ENCODE measurements at places on chromosomes 5 and 9.

DNA sequence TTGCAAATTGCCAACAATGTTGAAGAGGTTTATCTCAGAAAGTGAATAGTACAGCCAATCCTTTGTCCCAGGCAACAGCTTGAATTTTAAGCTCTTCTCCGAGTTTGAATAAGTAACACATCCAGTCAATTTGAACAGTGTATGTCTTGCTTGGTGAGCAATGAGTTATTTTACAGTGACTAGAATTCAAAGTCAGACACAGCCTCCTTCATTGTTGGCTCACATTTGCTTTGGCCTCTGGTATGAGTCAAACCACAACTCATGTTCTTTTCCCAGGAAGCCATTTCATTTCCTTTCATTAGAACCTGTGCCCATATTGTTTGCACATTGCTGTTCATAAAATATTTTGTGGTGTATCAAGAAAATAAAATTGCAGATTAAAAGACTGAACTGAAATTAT is 622.0 kb upstream of the DAB2 start:
- DNase-seq = no peak

- DNase-seq = no peak
These were observed 82.2 kb upstream of the IL12B start for GRCh38 chr5:159412284-159413046.

DNA sequence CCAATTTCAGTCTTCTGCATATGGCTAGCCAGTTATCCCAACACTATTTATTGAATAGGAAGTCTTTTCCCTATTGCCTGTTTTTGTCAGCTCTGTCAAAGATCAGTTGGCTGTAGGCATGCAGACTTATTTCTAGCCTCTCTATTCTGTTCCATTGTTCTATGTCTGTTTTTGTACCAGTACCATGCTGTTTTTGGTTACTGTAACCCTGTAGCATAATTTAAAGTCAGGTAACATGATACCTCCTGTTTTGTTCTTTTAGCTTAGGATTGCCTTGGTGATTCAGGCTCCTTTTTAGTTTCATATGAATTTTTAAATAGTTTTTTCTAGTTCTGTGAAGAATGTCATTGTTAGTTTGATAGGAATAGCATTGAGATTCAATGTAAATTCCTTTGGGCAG is 104.9 kb upstream of the SLCO6A1 start:
- no peak for DNase-seq

- DNase-seq = no peak
These were observed 142.5 kb upstream of the RETREG1 start for GRCh38 chr5:16759147-16759773.

DNA sequence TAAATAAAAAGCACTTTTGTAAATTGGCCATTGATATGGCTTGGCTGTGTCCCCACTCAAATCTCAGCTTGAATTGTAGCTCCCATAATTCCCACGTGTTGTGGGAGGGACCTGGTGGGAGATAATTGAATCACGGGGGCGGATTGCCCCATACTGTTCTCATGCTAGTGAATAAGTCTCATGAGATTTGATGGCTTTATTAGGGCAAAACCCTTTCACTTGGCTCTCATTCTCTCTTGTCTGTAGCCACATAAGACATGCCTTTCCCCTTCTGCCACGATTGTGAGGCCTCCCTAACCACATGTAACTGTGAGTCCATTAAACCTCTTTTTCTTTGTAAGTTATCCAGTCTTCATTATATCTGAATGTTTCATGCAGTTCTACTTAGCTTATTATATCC is 153.2 kb downstream of the TARS1 start:
- no peak for DNase-seq

DNA sequence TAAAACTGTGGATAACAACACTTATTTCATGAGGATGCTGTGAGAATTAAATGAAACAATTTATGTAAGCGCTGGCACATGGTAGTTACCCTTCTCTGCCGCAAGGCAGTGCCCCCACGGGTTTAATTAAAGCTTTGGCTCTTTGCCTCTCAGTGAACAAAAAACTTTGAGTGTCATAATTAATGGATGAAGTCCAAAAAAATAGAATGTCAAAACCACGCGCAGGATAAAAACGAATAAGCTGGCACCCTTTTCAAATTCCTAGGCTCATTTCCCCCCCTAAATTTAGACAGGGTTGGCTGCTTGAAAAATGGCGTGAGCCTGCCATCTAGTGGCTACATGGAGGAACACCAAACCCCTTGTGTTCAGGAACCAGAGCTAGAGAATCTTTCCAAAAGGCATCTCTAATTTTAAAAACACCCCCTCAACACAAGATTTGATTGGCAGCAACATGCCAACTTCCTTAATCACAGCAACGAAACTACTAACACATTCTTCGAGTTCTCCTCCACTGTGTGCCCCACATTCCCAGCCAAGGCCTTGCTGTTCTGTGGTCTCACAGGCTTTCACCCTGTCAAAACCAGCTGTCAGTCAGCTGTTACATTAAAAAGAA is 29.0 kb upstream of the CCNG1 start:
- DNase-seq = peak; percentile 71

DNA sequence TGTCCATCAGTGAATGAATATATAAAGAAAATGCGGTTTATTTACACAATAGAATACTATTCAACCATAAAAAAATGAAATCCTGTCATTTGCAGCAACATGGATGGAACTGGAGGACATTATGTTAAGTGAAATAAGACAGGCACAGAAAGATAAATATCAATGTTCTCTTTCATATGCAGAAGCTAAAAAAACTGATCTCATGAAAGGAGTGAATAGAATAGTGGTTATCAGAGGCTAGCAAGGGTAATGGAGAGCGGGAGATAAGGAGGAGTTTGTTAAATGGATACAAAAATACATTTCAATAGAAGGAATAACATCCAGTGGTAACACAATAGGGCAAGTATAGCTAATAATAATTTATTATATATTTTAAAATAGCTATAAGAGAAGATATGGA is 65.0 kb downstream of the AGTPBP1 start:
- DNase-seq = no peak

GRCh38 chr9:27880635-27881034 is 307.4 kb upstream of the C9orf72 start:
- DNase-seq = no peak

DNA sequence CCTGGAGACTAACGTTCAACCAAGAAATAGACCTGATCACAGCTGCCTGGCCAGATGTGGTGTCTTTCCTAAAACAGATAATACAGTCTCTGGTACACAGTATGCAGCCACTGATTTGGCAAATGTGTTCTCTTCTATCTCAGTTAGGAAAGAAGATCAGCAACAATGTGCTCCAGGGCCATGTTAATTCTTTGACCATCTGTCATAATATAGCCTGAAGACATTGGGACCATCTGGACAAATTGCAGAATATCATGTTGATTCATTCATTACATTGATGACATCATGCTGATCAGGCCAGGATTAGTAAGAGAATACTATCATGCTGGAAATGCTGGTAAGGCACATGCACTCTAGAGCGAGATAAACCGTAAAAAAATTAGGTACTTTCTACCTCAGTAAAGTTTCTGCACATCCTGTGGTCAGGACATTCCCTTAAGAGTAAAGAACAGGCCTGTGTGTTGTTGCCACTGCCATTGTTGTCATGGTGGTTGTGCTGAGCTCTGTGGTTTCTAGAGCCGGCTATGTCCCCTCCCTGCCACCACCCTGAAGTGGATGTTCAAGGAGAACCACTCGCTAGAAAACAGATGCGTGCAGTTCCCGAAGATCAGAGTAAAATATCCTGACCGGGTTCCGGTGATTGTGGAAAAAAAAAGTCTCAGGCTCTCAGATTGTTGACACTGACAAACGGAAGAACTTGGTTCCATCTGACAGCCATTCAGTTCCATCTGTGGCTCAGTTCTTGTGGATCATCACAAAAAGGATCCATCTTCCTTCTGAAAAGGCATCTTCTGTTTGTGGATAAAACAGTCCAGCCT is 6.4 kb upstream of the JMY start:
- DNase-seq = no peak

DNA sequence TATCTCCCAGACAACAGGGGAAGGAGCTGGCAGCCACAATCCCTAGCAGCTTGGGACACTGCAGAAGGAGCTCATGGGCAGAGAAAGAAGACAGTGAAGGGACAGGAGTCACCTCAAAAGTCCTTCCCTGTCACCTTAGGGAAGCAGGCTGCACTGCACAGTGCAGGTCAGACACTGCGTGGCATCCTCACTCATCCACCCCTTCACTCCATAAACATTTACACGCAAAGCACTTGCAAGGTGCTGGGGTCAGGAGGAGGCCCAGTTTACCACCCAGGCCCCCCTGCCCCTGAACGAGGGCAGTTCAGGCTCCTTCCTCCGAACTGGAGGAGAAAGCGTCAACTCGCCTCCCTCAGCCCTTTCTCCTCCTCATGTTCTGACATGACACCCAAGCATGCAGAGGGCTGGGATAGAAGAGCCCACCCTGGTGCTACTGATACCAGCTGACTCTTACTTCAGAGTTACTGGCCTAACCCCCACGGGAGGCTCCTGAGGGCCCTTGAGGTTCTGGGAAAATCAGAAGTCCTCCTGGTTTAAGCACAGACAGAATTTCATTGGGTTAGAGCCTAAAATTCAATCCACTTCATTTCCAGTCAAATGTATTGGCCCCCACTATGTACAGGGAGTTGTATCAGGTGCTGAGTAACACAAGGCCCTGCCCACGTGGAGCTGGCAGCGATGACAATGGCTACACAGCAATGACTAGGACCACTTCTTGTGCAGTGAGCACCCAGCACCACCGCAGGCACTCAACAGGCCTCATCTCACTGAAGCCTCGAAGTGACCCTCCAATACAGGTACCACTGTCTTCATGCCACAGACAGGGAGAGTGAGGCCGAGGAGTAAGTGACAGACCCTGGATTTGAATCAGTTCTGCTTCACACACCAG is 70.4 kb downstream of the RAPGEF1 start:
- DNase-seq = no peak

DNA sequence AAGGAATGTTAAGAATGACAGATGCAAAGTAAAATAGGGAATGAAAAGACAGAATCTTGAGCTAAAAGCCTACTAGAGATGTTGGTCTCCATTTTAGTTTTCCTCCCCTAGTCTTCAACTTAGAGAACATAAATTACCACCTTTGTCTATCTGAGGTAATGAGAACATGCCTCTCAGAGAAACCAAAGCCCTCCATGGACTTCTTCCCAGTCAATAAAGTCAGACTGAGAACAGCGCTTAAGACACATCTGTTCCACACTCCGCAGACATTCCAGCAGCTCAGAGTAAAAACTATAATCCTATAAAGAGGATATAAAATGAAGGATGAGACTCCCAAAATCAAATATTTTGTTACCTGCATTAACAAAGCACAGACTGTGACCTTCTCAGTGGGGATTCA is 79.2 kb downstream of the DPYSL3 start:
- no peak for DNase-seq

DNA sequence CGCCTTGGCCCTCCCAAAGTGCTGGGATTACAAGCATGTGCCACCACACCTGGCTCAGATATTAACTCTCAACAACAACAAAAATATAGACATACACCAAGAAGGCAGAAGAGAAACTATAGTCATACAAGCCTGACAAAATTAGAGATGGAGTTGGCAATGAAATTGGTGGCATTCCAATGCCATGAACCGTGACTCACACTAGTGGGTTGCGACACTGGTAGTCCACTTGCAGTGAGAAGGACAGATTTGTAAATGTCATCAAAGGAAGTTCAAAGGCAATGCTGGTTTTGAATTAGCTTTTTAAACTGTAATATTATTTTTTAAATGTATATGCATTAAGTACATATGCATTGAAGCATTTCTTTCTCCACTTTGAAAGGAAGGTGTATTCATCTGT is 8.5 kb upstream of the DNAJC25 start:
- no peak for DNase-seq

DNA sequence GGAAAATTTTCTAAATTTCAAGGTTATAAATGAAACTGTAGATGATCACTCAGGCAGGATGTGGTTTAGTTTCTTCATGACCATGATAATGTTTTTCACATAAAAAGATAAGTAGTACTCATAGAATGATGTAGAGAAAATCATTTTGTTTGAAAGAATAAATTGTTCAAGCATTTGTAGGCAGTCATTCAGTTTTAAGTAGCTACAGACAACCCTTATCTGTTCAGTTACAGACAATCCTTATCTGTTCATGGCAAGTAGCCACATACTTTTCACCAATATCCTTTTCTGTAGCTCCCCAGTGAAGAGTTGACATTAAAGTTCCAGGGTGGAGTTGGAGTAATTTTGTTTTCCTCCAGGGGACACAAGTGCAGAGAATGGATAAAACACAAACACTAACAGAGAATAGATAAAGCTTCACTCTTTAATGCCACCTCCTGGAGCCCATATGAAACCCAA is 278.1 kb upstream of the TNC start:
- no peak for DNase-seq

- no peak for DNase-seq
These were observed 24.3 kb downstream of the FBXO38 start for GRCh38 chr5:148408092-148408491.

- no peak for DNase-seq
These were observed 33.9 kb upstream of the SH3PXD2B start for GRCh38 chr5:172488221-172488620.

- peak; percentile 21 for DNase-seq
These were observed 12.9 kb downstream of the HAVCR1 start for GRCh38 chr5:157046041-157046440.
